ENCODE measurements at places on chromosomes 5 and 9.

DNA sequence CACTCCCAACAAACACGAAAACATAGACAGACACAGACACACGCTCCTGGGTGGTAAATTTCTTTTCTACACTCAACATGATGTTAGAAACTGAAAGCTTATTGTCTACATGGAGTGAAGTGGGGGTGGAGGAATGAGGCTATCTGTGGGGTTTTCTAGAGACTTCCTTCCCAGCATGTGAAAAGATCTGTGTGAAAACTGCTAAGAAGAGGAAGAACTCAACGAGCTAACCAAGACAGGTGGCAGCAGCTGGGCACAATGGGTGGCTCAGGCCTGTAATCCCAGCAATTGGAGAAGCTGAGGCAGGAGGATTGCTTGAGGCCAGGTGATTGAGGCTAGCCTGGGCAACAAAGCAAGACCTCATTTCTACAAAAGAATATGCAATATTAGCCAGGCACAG lies 7.6 kb downstream of the FYB1 start:
- peak; percentile 86 for DNase-seq

GRCh38 chr5:98454904-98455303 lies 318.6 kb upstream of the RGMB start:
- no peak for DNase-seq

GRCh38 chr5:181207214-181207959 lies 2.4 kb upstream of the TRIM7 start:
- no peak for DNase-seq

GRCh38 chr5:124474528-124475215 lies 271.8 kb downstream of the ZNF608 start:
- no peak for DNase-seq

- no peak for DNase-seq
These were observed 53.2 kb upstream of the SLC25A51 start for GRCh38 chr9:37956904-37957663.

- no peak for DNase-seq
These were observed 70.3 kb upstream of the TARS1 start for GRCh38 chr5:33370466-33370859.

- DNase-seq: no peak
These were observed 94.2 kb downstream of the AGTPBP1 start for GRCh38 chr9:85647571-85647970.

GRCh38 chr5:132176521-132176945 lies 51.1 kb downstream of the P4HA2 start:
- no peak for DNase-seq

DNA sequence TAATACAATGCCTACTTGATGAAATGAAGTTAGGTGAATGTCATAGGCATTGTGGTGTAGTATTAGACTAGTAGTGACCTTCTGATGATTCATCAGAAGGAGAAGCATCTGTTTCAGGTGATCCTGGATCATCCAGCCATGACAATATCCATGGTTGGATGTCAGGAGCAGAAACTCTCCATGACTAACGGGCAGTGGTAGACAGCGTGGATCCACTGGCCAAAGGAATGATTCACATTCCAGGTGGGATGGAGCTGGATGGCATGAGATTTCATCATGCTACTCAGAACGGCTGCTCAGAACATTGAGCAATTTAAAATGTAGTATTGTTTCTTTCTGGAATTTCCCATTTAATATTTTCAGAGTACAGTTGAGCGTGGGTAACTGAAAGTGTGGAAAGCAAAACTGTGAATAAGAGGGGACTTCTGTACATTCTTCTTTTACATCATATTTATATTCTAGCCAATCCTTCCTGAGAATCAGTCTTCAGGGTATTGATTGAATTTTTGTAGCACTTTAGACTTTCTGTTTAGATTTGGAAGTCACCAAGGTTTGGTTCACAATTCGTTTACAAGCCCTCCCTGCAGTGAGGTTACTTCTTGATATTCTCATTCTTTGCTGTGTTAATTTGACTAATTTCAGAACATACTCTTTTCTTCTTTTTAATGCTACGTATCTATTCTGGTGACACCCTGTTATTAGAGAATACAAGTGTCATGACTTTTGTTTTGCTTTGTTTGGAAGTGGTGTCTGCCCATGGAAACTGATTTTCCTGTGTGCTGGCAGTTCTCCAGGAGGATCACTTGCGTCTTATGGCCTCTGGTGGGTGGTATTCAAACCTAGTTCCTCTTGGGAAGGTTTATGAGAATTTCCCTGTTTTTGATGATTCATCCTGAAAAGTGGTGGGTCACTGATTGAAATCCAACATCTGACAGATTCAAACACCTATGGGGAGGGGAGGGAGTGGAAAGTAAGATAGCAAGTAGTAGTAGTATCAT lies 12.2 kb upstream of the CLINT1 start:
- DNase-seq: no peak

- no peak for DNase-seq
These were observed 334.6 kb upstream of the TUSC1 start for GRCh38 chr9:26012797-26013196.

- DNase-seq: no peak
These were observed at the start of gene PLPPR1 for GRCh38 chr9:101028346-101029314. Gene PLPPR1 (plus strand): TSS chr9:101028727.

DNA sequence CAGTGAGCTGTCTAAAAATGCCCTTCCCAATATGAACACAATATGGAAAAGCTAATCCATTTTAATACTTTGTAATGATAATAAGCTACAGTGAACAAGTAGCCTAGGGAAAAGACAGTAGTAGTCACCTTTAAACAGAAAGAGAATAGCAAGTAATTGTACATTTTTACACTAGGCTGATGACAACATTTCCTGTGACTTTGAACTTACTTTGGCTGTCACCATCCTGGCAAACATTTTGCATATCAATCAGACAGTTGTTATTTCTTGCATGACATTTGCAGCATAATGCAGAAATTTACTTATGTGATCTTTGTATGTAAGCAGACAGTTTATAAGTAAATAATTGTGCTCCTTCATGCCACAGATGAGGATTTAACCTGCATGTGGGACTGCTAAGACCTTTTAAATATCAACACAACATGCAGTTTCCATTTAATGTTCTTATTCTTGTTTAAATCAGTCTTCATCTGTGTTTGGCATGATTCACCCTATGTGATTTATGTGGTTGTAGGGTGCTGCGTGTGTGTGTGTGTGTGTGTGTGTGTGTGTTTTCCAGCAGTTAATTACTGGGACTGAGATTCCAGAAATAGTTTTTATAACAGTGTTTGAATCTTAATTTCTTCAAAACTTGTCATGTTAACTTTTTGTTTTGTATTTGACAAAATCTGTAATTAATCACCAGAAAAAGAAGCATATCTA lies 997.1 kb upstream of the ARRDC3 start:
- DNase-seq: no peak

- DNase-seq: no peak
These were observed 156.1 kb upstream of the SEMA6A start for GRCh38 chr5:116730706-116731105.

DNA sequence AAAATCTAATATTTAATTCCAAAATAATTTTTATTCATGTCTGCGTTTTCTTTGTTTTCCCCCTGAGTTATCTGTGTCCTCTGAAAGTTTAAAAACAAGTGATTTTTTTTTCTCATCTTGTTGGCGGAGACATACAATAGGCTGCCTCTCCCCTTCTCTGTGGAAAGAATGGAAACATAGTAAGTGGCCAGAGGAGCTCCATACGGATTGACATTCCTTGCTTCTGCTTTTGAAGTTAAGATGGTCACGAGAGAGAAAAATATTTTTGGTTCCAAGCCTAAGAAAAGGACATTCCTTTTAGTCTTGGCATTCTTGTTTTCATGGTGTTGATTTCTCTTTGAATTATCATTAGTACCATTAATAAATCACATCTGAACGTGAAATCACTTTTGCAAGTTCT lies 28.3 kb downstream of the ZNF462 start:
- no peak for DNase-seq

- DNase-seq: no peak
These were observed 22.1 kb downstream of the TRMO start for GRCh38 chr9:97900103-97900737.

DNA sequence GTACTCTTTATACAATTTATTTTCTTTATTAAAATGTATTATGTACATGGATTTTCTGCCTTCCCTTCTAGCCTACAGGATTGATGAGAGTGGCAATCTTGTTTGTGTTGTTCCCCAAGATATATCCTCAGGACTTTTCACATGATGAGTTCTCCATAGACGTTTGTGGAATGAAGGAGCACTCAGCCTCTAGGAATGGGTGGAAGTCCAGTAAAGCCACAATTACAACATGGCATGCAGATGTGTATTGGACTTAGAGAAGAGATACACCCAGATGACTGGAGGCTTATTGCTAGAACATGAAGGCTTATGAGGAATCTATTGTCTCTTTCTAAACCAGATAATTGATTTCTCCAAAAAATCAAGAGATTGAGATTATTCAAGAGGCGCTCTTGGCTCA lies 8.2 kb upstream of the DOCK2 start:
- DNase-seq: no peak

DNA sequence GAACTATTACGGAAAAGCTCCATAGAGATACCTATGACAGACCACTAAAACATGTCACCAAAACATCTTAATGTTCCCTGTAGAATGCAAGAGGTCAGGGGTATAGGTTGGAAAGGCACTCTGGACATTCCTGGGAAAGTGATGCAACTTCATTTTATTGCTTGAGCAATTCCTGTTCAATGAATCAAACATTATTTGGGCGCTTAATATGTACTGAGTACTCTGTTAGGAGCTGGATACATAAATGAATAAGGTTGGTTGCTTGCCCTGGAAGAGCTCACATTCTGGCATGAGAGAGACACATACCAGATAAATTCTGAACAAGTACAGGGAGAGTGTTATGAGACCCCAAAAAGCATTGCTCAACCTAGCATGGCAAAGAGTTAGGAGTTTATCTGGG lies 408.9 kb upstream of the DMAC1 start:
- no peak for DNase-seq

DNA sequence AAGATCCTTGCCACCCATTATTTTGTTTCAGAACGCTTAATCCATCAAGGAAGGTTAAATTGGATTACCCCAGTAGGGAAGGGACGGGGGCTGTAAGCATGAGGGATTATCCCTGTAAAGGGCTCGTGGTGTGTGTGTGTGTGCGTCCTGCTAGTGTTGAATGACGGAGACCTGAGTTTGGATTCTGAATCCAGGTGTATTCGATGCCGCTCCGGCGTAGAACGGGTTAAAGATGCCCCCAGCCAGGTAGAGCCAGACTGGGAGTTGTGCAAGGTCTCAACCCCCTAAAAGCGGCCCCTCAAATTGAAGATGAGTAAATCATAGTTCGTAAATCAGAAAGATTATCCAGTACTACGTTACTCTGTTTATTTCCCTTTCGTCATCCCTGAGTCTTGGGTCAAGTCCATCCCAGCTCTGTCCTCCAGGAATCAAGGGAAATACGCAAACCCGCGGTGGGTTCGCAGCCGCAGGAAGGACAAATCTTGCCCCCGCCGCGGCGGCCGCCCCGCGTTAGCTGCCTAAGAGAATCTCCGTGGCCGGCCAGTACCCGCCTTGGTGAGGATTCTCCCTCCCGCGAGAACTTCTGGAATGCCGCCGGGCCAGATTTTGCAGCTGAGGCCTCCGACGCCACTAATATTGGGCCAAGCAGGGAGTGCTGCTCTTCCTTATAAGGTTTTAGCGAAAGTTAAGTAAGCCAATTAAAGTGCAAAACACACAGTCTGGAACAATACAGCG lies 586 bp upstream of the MTAP start:
- no peak for DNase-seq

DNA sequence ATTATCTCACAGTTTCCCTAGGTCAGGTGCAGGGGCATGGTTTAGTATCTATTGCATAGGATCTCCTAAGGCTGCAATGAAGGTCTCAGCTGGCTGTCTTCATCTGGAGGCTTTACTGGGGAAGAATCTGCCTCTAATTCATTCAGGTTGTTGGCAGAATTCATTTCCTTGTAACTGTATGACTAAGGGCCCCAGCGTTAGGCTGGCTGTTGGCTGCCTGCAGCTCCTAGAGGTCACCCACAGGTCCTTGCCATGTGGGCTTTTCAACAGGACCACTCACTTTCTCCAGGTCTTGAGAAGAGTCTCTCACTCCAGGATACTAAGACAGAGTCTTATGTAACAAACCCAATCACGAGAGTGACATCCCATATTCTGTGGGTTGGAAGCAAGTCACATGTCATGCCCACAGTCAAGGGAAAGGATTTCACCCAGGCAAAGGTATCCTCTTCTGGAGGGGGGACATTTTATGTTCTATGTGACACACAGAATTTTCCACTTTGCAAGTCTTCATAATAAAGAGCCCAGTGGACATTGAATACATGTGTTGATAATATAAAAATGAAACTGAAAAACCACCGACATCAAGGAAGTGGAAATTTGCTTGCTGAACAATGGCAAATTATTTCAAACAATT lies 38.2 kb downstream of the HMHB1 start:
- no peak for DNase-seq
